Thymus (tissue), 14 donors: ENCODE measurements at places on chromosomes 5 and 9.

- no peak overlapping the region for H3K27ac ChIP-seq
- H3K27me3 ChIP-seq: no peaks in the 10 kb centered on the region
- no peak overlapping the region for H3K4me3 ChIP-seq
- DNase-seq: no peak
- no peaks in the 10 kb centered on the region for H3K36me3 ChIP-seq
Measured at GRCh38 chr5:14851050-14851419, 20.5 kb downstream of the ANKH start.

DNA sequence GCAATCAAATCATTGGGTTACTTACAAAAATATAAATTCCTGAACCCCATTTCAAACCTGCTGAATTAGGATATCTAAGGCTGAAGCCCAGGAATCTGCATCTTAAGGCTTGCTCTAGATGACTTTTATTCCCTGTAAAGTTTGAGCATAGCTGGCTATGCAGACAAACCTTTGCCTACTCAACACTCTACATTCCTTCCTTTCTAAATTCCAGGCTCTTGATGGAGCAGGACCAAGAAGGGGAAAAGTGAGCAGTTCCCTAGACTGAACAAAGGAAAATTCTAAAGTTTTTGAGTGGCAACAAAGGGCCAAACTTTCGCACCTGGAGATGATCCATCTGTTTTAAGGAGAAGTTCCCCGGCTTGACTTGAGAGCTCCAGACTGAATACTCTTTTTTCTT, 9.8 kb upstream of the ADRA1B start:
- H3K4me3 ChIP-seq: no peak overlapping the region
- no peaks in the 10 kb centered on the region for H3K4me1 ChIP-seq
- DNase-seq: no peak
- no peaks in the 10 kb centered on the region for H3K36me3 ChIP-seq
- peaks cover 2% of the 10 kb centered on the region for H3K27me3 ChIP-seq

DNA sequence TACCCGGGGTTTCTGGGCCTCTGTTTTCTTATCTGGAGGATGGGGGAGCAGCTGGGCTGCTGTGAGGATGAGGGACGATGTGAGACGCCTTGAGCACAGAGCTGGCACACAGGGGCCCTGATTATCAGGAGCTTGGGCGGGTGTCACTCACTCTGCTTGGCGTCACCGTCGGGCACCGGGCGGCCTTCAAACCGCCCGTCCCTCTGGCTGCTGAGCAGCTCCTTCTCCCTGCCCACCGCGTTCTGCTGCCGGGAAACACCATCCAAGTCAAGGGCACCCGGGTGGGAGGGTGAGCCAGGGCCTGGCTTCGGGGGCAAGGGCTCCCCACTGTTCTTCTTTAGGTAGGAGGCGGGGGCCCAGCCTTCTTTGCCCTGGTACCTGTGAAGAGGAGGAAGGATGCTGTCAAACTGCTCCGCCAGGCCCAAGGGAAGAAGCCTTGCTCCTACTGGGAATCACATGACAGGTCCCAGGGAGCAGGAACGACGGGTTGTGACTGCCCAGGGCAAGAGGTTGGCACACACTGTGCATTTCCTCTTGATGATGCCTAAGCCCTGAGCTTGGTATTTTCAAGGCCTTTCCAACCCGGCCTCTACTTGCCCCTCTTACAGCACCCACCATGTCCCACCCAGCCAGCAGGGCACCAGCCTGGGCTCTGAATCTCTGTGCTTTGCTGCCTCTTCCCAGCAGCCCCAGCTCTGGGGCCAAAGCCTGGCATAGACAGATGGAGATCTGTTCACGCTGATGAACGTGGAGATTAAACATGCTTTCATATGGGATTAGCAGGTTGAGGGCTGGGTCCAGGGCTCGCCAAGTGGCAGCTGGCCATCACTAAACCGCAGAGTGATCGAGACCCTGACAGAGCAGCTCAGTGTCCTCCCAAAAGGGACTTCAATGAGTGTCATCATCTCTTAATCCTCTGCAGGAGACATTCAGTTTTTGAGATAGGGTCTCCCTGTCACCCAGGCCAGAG, 66.9 kb upstream of the UBTD2 start:
- no peak for DNase-seq
- H3K27me3 ChIP-seq: no peaks in the 10 kb centered on the region
- H3K27ac ChIP-seq: no peak overlapping the region
- peaks cover 8% of the 10 kb centered on the region for H3K4me1 ChIP-seq
- no peaks in the 10 kb centered on the region for H3K36me3 ChIP-seq
- H3K4me3 ChIP-seq: no peak overlapping the region

DNA sequence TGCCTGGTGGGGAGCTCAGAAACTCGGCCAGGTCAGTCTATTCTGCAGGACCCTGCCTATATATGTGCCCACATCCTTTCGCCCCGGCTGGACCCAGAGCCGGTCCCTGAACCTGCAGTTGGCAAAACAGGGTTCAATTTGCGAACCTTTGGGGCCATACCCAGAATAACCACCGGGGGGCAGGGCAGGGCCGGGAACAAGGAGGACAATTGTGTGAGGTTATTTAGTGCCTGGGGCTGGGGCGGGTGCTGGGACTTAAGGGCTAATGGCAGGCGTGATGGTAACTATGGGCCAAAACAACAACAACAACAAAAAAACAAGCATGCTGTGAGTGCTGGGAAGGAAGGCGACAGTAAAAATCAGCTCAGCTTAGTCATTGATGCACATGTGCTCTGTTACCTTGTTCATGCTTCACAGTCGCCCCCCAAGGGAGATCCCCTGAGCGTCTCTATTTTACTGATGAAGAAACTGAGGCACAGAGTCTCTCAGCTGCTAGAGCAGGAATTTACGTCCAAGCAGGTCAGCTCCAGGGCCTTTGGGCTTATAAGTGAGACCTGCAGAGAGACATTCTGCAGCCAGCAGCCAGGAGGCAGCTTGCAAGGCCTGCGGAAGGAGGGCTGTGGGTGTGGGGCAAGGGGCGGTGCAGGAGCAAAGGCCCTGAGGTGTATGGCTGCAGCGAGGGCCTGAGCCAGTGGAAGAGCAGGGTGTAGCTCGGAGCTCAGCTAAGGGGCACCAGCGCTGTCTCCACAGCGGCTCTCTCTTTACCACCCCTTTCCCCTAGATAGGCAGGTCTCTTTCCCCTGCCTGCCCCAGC, 106.0 kb downstream of the PHF2 start:
- peaks cover 10% of the 10 kb centered on the region for H3K36me3 ChIP-seq
- no peaks in the 10 kb centered on the region for H3K27me3 ChIP-seq
- no peak overlapping the region for H3K27ac ChIP-seq
- H3K4me1 ChIP-seq: no peaks in the 10 kb centered on the region
- no peak for DNase-seq
- no peak overlapping the region for H3K4me3 ChIP-seq

DNA sequence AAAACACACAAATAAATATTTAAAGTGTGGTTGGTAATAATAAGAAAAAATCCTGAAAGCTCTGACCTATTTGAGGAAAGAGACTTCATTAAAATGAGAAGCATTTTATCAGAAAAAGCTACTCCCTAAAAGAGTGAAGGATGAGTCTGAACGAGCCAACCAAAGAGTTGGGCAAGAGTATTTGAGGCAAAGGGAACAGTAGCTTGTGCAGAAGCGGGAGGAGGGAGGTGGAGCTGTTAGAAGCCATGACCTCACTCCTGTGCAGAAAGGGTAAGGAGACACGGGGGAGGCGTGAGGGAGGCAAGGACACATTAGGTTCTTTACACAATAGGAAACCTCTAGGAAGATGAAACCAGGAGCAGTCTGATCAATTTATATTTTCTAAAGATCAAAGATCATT, 29.4 kb downstream of the SH3RF2 start:
- H3K4me1 ChIP-seq: no peaks in the 10 kb centered on the region
- no peak overlapping the region for H3K4me3 ChIP-seq
- DNase-seq: no peak

- no peaks in the 10 kb centered on the region for H3K4me1 ChIP-seq
Measured at GRCh38 chr5:31824869-31825517, 186.1 kb downstream of the PDZD2 start.

- no peak for DNase-seq
- no peaks in the 10 kb centered on the region for H3K27me3 ChIP-seq
- H3K27ac ChIP-seq: no peak overlapping the region
- H3K4me3 ChIP-seq: no peak overlapping the region
Measured at GRCh38 chr9:89427621-89428221, 70.2 kb downstream of the SEMA4D start.

DNA sequence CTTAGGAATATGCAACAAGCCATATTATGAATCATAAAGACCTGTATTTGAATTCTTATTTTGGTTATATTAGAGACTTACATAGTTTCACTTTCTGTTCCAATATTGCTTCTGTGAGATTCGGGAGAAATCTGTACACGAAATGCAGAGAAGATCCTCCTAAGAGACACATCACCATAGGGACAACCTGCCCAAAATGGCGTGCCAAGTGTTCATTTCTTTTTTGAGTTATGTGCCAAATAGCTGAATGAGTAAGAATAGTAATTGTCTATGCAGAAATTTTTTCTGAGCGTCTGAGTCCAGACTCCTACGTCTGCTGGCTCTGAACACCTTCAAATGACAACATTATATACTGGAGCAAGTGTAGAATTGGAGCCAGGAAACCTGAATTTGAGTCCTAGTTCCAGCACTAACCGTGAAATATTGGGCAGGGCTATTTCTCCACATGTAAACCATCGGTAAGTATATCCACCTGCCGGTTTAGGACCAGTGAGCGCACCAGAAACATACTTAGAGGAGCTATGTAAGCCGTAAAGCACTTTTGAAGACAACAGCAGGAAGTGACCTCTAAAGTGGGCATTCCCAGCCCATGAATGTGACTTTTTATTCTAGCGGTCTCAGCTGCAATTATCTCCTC, 163.9 kb upstream of the DMRT1 start:
- no peak for DNase-seq
- no peak overlapping the region for H3K4me3 ChIP-seq
- H3K36me3 ChIP-seq: no peaks in the 10 kb centered on the region
- H3K4me1 ChIP-seq: peaks cover 5% of the 10 kb centered on the region
- H3K27me3 ChIP-seq: no peaks in the 10 kb centered on the region

GRCh38 chr9:123544007-123544827, 188.2 kb downstream of the CRB2 start:
- H3K36me3 ChIP-seq: no peaks in the 10 kb centered on the region
- no peaks in the 10 kb centered on the region for H3K27me3 ChIP-seq
- no peak overlapping the region for H3K4me3 ChIP-seq
- no peak overlapping the region for H3K27ac ChIP-seq

DNA sequence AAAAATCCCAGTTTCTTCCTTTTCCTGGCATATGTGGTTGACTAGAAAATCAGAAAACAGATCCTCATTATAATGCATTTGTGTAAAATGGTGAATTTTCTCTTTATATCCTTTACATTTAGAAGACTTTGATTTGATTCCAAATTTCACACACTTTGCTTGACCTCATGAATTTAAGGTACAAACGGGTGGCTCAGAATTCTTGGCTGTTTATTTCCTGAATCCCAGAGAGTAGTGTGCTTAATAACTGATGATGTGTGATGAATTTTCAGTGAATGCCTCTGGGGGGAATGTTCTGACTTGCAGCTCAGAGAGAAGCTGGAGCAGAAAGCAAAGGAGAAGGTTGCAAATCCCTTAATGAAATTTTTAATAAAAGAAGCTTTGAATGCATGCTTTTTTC, 126.8 kb downstream of the SPATA31D1 start:
- no peaks in the 10 kb centered on the region for H3K27me3 ChIP-seq
- H3K4me3 ChIP-seq: no peak overlapping the region
- H3K27ac ChIP-seq: no peak overlapping the region
- DNase-seq: no peak

GRCh38 chr9:95077766-95078370, 239.6 kb downstream of the FANCC start:
- DNase-seq: no peak
- H3K4me3 ChIP-seq: no peak overlapping the region
- H3K36me3 ChIP-seq: peaks cover 6% of the 10 kb centered on the region
- no peaks in the 10 kb centered on the region for H3K27me3 ChIP-seq
- H3K4me1 ChIP-seq: no peaks in the 10 kb centered on the region

DNA sequence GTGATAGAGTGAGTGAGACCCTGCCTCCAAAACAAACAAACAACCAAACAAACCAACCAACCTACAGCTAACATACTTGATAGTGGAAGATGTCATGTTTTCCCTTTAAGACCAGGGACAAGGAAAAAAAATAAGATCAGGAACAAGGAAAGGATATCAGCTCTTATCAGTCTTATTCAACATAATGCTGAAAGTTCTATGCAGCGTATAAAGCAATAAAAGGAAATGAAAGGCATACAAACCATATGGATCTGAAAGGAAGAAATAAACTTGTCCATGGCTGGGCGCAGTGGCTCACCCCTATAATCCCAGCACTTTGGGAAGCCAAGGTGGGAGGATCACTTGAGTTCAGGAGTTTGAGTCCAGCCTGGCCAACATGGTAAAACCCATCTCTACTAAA, 23.5 kb upstream of the SPIN1 start:
- H3K4me1 ChIP-seq: no peaks in the 10 kb centered on the region
- no peaks in the 10 kb centered on the region for H3K36me3 ChIP-seq
- no peak overlapping the region for H3K4me3 ChIP-seq
- H3K27ac ChIP-seq: no peak overlapping the region

DNA sequence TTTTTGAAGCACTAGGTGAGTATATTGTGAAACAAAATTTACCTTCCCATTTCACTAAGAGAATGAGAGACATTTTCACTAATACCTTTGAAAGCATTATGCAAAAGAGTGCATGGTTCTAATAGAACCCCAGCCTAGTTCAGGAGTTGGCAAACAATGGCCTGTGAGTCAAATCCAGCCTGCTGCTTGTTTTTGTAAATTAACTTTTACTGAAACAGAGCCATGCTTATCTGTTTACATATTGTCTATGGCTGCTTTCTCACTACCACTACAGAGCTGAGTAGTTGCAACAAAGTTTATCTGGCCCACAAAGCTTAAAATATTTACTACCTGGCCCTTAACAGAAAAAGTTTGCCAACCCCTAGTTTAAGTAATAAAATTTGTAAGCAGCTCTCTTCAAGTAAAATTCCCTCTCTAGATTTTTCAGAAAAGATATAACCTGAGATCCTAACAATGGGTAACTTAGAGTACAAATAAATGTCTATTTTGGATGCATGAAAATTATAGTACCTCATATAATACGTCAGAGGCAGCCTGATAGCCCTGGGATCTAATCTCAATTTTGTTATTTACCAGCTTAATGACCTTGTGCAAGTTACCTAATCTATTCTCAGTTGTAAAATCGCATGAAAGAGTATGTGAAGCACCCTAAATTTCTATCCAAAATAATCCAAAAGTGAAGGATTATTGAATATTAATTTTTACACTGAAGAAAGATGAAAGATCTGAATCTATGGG, 50.7 kb upstream of the ARL15 start:
- no peak for DNase-seq
- H3K27ac ChIP-seq: no peak overlapping the region
- no peaks in the 10 kb centered on the region for H3K4me1 ChIP-seq
- H3K27me3 ChIP-seq: no peaks in the 10 kb centered on the region
- H3K36me3 ChIP-seq: no peaks in the 10 kb centered on the region

DNA sequence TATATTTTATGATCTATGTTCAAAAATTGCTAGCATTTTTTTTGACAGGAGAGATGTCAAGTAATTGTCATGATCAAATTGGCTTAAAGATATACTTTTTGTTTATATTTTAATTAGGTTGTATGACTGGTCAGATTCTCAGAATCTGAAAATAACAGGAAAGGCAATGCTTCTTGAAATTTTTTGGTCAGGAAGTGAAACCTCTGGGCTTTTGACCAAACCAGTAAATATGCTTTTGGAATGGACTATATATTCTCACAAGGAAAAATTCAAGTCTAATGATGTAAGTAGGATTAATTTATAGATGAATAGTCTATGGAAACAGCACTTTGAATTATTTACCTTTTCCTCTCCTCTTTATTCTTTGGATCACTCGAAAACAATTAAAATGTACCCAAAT, 52.3 kb downstream of the SLF1 start:
- H3K4me3 ChIP-seq: no peak overlapping the region
- no peak for DNase-seq
- no peak overlapping the region for H3K27ac ChIP-seq
- H3K27me3 ChIP-seq: no peaks in the 10 kb centered on the region
- no peaks in the 10 kb centered on the region for H3K36me3 ChIP-seq
